ENCODE measurements at places on chromosomes 11 and 22.

DNA sequence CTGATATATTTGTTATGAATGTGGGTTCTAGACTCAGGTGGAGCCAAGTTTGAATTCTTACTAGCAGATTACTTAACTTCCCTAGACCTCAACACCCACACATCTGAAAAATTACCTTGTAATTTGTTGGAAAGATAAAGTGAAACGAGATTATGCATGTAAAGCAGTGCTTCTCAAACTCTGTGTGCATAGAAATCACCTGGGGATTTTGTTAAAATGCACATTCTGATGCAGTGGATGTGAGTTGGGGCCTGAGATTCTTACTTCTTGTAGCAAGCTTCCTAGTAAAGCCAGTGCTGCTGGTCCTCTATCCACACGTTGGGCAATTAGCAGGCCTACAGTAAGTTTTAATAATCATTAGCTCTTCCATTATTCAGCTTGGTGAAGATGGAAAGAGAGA lies 15.1 kb upstream of the CEP295 start:
- no peak for DNase-seq

GRCh38 chr11:27896096-27896495 lies 195.8 kb upstream of the BDNF start:
- DNase-seq = no peak

DNA sequence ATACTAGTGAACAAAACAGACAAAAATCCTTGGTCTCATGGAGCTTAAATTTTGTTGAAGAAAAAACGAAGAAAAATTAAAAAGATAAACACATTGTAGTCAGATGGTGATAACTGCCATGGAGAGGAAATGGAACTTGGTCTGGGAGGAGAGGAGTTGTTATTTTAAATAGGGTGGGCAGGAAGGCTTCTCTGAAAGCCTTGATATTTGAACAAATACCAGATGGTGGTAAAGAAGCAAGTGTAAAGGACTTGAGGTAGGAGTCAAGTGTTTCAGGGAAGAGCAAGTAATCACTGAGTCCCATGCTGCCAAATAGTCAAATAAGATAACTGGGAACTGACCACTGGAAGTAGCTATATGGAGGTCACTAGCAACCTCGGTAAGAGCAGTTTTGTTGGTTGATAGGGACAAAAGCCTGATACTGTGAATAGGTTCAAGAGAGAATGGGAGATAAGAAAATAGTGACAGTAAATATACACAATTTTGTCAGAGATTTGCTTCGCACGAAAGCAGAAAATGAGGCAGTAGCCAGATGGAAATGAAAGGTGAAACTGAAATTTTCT lies 55.1 kb downstream of the SESN3 start:
- no peak for DNase-seq

DNA sequence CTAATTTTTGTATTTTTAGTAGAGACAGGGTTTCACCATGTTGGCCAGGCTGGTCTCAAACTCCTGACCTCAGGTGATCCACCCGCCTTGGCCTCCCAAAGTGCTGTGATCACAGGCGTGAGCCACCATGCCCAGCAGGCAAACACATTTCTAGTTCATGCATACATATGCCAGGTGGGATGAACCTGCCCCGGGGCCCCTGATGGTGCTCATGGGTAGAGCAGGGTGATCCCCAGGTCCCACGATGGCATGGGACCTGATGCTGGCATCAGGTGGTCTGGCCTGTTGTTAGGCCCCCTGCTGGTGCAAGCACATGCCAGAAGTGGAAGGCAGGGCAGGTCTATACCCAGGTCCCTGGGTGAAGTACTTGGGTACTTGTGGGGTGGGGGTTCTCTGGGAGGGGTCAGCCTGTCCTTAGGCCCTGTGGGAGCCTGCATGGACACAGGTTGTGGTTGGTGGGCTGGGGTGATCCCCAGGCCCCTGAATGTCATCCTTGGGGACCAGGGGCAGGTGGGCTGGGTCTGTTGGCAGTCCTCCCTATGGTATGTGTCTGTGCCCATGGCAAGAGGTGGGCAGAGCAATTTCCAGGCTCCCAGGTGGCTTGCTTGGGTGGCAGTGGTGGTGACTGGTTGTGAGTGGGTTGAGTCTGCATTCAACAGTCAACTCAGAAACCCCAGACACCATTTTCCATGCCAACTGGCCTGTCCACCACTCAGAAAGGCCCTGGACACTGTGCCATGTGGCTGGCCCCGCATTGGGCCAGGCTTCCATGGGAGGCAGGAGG lies 9.6 kb upstream of the RGL4 start:
- no peak for DNase-seq

- no peak for DNase-seq
Observed at GRCh38 chr11:134577751-134578395, 165.8 kb upstream of the B3GAT1 start.

DNA sequence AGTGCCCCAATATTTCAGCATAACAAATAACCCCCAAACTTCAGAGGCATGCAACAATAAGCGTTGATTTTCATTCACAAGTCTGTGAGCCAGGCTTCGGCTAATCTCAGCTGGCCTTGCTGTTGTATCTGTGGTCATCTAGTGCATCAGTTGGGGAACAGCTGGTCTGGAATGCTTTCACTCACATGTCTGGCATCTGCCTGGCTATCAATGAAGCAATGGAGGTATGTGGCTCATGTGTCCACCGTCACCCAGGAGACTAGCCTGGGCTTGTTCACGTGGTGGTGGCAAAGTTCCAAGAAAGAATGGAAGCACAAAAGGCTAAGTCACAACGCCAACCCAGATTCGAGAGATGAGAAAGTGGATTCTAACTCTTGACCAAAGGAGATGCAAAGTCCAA lies 304.8 kb upstream of the ISX start:
- DNase-seq = no peak

DNA sequence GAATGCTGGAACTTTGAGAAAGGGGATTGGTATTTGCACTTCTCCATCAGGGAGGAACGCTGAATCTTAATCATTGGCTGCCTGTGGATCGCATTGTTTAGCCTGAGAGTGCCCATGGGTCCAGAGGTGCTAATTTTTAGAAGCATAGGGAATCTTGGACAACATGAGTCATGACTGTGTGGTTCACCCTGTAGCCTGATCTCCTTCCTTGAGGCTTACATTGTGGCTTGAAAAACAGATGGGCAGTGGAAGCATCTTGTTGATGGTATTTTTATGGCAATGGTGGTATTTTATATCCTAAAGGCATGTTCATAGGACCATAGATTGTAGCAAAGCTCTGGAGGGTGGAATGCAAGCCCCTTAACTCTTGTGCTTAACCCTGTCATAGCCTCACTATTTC lies 99.2 kb upstream of the DBX1 start:
- DNase-seq = no peak

DNA sequence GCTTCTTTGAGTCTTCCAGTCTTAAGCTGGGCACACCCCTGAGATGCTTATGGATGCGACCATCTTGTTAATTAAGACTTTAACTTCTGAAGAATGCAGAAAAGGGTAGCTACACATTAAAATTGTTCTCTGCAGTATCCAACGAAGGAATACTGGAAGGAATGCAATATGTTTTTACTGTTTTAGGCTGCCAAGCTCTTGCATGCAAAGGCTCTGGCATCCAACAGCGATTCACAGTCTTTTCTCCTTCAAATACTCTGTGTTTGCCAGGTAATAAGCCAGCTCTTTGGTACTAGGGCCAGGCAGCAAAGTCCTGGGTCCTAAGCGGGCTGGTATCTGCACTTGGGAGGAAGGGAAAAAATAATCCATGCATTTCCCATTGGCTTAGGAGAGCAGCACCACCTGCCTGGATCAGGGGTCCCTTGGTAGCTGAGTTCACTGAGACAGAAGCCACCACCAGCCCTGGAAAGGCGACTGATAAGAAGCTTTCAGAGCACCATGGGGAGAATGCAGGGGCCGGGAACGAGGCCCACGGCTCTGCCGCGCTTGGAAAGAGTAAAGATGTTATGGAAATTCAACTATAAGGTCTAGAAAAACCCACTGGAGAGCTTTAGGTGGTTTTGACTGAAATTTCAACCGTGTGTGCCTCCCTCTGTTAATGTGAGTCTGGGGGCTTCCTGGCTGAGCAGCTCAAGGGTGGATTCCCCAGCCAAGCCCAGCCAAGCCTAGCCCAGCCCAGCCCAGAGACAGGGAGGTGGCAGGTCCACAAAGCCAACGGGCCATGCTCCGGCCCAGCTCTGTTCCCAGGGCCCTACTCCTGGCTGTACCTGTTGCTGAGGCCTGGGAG lies 67.0 kb upstream of the CCND1 start:
- no peak for DNase-seq

GRCh38 chr11:28826807-28827206 lies 718.6 kb downstream of the METTL15 start:
- DNase-seq = no peak

DNA sequence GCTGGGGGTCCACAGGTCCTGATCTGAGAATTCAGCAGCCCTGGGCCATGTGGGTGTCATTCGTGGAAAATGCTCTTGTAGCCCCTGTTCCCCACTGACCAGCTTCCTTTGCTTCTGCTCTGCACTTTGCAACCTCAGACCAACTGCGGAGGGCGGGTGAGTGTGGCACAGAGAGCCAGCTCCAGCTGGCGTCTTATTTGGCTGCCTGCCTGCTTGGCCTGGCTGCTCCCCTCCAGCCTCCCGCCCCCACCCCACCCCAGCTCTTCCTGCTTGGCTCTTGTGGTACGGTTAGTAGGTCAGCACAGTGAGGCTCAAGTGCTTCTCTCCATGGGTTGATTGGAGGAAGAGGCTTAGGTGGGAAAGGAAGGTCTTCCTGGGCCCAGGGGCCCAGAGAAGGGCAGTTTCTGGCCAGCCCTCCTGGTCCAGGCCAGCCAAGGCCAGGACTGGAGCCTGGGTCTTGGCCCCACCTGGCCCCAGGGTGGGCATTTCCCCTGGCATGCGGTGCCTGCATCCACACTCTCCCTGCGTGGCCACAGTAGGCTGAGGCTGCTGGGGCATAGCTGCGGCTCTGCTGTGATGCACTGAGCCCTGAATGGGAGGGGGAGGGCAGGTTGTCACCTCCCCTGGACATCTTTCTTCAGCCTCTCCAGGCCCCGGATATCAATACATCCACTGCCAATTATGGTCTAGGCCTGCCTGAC lies 26.5 kb downstream of the MYO7A start:
- DNase-seq = no peak

DNA sequence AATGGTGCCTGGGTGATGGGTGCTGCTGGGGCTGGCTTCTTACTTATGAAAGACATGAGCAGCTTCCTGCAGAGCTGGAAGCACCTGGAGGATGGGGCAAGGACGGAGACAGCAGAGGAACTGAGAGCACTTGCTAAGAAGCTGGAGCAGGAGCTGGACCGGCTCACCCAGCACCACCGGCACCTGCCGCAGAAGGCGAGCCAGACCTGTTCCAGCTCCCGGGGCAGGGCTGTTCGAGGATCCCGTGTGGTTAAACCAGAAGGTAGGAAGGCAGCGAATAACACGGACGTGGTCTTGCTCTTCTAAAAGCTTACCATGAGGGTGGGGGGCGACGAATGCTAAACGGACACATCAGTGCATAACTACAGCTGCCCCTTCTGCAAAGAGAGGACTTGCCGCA lies 9.3 kb downstream of the APOL5 start:
- no peak for DNase-seq

- DNase-seq = no peak
Observed at GRCh38 chr22:29629903-29630516, 26.6 kb downstream of the NF2 start.

GRCh38 chr11:118929501-118930093 lies 3.9 kb upstream of the BCL9L start:
- DNase-seq = peak; percentile 93

DNA sequence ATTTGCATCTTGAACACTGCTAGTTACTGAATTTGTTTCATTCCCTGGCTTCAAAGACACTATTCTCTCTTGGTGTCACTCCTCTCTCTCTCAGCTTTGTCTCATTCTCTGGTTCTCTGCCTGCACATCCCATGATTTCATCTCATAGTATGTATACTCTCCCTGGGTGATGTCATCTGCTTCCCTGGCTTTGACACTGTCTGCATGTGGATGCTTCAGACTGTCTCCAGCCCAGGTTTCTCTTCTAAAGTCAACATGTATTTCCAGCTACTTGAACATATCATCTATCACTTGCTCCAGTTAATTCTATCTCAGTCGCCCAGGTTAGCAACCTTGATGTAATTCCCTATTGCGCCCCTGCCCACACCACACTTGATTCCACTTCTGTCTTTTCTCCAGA lies 9.3 kb upstream of the ACAT1 start:
- DNase-seq = peak; percentile 14

DNA sequence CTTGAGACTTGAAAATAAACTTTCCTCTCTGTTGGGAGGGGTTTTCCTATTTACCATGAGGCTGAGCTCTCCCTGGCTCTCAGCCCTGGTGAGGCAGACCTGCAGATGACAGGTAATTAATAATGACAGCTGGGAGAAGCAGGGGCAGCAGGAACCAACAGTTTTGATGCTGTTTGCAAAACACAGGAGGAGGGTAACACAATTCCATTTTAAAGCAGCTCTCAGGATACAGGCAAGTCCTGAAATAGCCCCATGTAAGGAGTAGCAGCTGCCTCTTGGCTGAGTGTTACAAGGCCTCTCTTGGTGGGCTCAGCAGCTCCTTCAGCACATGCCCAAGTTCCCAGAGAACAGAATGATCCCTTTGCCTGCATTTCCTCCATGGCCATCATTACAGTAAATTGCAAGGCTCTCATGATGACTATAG lies 13.3 kb downstream of the PARVA start:
- no peak for DNase-seq

DNA sequence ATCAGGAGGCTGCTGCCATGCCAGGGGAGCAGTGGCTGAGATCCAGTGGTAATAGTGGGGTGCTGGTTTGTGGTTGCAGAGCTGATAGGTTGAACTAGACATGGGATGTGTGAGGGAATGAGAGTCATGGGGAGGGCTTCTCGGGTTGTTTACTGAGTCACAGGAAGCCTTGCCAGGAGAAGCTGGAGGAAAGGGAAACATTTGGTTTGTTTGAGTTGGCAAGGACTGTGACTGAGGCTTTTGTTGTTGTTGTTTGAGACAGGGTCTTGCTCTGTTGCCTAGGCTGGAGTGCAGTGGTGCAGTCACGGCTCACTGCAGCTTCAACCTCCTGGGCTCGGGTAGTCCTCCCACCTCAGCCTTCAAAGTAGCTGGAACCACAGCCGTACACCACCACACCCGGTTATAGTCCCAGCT lies 49.3 kb downstream of the CABIN1 start:
- DNase-seq = no peak

GRCh38 chr11:57713835-57714234 lies 1.4 kb downstream of the TMX2 start:
- DNase-seq = no peak

DNA sequence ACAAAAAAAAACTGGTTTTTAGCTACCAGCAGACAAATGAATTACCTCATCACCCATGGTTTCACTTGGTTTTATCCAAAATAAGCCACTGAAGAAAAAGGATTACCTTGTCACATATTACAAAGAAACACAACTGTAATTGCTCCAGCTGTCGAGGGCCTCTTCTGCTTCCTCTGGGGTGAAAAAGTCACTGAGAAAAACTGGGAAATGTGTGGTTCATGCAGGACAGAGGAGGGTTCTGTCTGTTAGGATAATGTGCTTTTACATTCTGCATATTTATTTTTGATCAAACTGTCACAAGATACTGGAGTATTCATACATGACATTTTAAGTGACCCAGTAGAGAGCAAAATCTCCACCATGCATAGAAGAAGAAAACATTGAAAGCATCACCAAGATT lies 211.7 kb downstream of the NAV2 start:
- DNase-seq = no peak

GRCh38 chr22:41417622-41418390 lies 28.8 kb downstream of the TOB2 start:
- no peak for DNase-seq
